Upper lobe of left lung (tissue), 6 donors: ENCODE measurements at places on chromosomes 5 and 9. TPM values are rescaled to one million over a fixed set of nuclear protein-coding genes. Genes with fewer than 3 reads are reported as not detected.
A peak's percentile ranks its signal among the peaks of the same experiment; 100 is the strongest.

Gene ADAMTS12
- 9.8 TPM for total RNA-seq

Gene SLC12A7
- total RNA-seq: 41.1 TPM

Gene GALT
- 34.5 TPM for total RNA-seq

Gene RXRA
- 59.7 TPM for total RNA-seq

Gene IL7R
- total RNA-seq: 86.8 TPM

Gene ANKRD31
- total RNA-seq: not detected

Gene CDC14B
- total RNA-seq: 28.5 TPM

Gene LPAR1
- total RNA-seq: 9.3 TPM

Gene TRAF2
- 20.8 TPM for total RNA-seq

Gene KCNIP1
- 2.9 TPM for total RNA-seq

Gene TSSK1B
- 0.09 TPM for total RNA-seq

Gene CDC25C
- not detected for total RNA-seq

DNA sequence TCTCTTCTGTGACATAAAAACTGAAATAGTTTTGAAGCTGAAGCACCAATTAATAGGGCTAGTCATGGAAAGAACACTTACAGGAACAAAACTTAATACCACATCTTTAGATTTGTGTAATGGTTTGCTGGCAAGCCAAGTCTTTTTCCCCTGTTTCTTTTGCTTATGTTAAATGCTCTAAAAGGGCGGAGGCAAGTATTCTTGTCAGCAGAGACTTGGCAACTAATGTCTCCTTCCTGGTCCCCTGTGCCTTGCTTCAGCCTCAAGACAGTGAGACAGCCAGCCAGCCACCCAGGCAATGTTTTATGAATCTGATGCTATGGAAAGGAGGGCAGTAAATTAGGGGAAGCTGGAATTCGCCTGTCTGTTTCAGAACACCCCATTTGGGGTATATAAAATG lies 45.7 kb downstream of the PRRC1 start:
- DNase-seq: peak; percentile 25

GRCh38 chr9:114311571-114312512 lies 11.1 kb upstream of the ORM1 start:
- DNase-seq: no peak

GRCh38 chr9:108478431-108479332 lies 377.1 kb downstream of the ACTL7B start:
- DNase-seq: peak; percentile 23

GRCh38 chr5:60382716-60383115 lies 317.2 kb downstream of the DEPDC1B start:
- no peak for DNase-seq

DNA sequence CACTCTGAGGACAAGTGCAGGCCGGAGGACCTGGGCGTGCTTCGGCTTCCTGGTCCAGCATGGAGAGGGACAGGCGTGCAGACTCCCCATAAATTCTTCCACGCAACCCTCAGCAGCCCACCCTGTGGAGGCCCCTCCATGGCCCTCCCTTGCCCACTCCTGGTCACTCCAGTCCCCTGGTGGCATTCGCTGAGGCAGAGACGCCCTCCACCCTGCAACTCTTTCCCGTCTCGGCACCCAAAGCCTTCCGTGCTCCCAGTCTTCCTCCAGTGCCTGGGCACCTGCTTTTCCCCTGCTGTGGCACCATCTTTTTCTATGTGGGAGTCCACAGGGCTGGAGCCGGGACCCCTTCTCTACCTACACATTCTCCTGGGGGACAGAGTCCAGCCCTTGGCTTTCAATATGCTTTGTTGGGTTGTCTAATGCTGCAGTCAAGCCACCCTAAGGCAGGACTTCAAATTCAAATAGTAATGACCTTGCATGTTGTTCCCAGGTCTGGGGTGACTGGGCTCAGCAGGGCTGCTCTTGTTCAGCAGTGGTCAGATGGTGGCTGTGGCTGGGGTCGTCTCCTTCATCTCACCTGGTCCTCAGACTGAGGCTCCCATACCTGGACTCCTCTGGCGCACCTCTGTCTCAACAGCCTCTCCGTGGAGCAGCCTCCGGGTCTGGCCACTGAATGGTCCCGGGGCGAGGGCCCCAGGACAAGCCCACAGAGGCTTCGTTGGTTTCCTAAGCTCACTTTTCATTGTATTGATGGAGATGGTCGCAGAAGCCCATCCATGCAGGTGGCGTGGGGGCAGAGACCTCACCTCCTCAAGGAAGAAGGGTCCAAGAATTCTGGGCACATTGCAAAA lies 15.2 kb downstream of the MRPL36 start:
- DNase-seq: no peak

- DNase-seq: no peak
These were observed 206.9 kb upstream of the MVB12B start for GRCh38 chr9:126119731-126120130.

DNA sequence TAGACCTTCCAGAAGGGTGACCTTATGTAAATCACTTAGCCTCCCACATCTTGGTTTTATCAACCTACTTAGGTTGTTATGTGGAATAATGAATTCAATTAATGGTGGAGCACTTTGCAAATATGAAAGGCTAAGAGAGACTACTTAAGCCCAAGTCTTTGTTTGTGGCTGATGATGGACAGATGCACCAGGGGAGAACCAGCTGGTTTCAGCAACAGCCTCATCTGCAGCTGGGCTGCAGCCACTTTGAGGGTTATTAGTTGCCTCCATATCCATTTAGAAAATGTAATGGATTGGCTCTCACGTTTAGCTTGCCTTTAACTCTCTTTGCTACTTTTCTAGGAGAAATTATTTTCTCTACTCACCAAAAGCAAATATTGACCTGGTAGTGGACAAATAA lies 146.6 kb downstream of the ESM1 start:
- DNase-seq: no peak

DNA sequence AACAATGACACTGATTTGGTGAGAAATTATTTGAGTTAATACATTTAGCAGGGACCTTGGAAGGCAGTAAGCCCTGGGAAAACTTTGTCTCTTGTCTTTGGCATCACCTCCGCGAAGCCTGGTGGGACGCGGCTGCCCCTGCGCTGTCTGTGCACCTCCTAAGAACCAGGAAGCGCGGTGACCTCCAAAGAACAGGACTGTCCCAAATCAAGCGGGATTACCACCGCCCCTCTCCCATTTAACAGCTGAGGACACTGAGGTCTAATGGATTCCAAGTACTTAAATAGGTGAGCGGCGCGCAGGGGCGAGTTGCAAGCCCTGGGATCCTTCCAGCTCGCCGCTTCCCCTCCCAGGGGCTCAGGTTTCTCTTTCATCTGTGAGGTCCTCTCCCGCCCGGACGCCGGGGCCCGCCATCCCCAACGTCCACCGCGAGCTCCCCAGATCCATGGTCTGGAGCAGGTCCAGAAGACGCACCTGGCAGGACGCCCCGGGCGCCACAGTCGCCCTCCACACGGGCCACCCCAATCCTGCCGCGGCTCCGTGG lies 432 bp downstream of the STARD4 start:
- no peak for DNase-seq

GRCh38 chr9:88984543-88984883 lies 6.8 kb upstream of the S1PR3 start:
- no peak for DNase-seq

GRCh38 chr9:136541709-136542108 lies 4.1 kb downstream of the NOTCH1 start:
- no peak for DNase-seq

GRCh38 chr9:135864447-135865049 lies 42.8 kb downstream of the CAMSAP1 start:
- no peak for DNase-seq

DNA sequence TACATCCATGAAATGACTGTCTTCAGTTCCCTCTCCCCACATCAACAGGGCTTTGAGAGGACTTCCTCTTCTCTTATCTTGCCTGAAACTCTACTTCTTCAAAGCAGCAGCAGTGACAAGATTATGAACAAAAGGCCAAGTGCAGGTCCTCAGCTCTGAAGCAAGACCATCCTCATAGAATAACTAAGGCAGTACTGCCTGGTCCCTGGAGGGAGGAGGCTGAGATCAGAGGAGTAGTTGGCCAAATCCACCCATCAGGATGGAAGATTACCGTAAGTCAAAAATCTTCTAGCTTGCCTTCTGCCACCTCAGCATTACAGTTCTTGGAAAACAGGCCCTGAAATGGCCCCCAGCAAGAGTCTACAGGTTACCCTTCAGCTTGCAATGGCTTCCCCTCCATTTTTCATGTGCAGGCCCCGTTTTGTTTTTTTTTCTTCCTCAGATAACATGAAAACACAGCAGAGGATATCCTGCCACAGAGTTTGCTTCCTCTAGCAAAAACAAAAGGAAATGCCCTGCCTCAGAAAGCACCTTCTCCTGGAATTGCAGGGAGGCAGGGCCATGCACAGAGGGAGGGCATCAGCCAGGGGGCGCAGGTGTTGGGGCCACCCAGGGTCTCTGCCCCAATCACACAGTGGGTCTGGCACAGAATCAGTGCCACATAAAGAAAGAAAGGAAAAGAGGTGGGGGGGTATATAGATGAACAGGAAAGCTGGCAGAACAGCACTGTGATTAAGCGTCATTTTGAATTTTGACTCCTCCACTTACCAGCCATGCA lies 40.0 kb downstream of the KLHL3 start:
- DNase-seq: peak; percentile 34

DNA sequence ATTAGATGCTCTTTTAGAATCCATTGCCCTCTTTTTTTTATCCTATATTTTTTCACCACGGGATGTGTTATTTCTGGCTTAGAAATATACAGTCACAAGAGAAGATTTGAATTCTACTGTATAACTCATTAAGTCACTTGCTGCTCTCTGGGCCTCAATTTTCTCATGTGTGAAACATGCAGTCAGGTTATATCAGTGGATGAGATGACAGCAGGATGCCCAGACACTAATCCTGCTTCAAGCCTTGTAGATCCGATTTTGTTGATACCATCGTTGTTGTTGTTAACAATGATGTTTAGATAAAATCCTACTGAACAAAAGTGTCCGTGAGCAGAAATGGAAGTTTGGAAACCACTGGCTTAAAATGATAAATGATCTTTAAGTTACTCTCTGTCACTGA lies 421.9 kb upstream of the DMAC1 start:
- no peak for DNase-seq

DNA sequence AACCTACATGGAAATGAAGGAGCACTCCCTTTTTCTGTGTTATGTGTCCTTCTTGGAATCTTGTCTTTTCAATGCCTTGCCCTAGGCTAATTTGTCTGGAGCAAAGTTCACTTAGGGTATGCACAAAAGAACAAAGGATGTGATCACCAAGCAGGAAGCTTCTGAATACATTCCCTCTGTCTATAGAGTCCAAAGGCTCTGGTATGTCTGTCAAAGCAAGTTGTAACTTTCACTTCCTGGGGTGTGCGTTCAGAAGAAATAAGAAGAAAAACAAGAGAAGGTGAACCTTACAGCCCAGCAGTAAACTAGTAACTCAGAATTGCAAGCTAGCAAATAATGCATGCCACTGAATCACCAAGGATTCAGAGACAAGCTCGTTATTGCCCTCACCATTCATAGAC lies 31.7 kb upstream of the CDH6 start:
- no peak for DNase-seq

GRCh38 chr9:107927276-107927675 lies 437.7 kb upstream of the KLF4 start:
- DNase-seq: no peak

- no peak for DNase-seq
These were observed 35.6 kb downstream of the DAPK1 start for GRCh38 chr9:87533271-87533670.

DNA sequence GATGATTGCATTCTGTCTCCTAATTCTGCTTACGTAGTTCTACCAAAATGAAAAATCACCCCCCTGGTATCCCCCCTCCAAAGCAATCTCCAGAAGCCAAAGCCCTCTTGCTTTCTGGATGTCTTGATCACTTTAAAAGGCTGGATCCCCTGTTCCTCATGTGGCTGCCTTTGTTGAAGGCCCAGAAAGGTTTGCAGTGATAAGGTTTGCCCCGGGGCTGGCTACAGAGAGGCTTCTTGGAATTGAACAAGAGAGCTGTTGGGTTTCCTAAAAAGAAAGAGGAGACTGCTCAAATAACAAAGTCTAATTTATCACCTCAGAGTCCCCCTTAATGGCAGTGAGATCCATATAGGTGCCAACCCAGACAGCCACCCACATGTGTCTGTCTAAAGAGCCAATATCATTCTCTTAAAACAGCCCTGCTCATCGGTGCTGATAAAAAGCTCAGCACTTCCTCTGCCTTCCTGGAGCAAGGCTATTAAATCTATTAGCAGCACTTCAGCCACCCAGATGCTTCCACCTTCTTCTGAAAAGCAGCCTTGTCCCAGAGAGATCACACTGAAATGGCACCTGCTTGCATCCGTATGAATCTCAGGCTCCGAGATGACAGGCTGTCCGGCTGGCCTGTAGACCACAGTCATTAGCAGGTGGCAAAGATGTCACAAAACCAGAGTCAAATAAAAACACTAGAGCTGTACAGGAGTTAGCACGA lies 70.9 kb downstream of the TEX10 start:
- DNase-seq: no peak

- DNase-seq: no peak
These were observed 92.9 kb downstream of the TNC start for GRCh38 chr9:115024925-115025535.

- DNase-seq: no peak
These were observed 3.5 kb downstream of the HDHD3 start for GRCh38 chr9:113373256-113373655.

DNA sequence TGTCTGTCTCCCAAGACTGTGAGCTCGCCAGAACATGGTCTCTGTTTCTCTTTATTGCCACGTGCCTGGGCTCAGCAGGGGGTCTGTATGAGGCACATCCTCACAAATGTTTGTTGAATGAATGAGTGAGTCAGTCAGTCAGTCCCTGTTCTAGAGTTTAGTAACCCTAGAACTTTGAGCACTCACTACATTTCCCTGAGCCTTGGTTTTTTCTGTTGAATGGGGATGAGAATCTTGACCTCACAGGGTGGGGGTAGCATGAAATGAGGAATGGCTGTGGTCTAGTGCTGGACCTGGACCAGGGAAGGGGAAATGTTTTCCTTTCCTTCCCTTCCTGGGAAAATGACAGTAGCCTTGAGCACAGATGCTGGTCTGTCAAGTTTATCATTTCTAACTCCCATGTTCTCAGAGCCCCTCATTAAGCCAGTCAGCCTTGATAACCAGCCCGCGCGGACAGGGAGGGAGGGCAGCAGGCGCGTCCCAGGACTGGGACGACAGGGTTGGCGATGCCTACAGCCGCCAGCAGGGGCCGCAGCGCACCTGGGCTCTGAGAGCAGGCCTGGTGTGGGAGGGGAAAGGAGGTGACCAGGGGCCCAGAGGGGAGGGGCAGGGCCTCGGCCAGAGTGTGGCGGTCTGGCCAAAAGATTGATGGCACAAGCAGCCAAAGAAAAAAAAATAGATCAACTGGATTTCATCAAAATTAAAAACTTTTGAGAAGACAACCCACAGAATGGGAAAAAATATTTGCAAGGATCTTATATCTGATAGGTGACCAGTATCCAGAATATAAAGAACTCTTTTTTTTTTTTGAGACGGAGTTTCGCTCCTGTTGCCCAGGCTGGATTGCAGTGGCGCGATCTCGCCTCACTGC lies 24.1 kb upstream of the WNK2 start:
- DNase-seq: peak; percentile 97

DNA sequence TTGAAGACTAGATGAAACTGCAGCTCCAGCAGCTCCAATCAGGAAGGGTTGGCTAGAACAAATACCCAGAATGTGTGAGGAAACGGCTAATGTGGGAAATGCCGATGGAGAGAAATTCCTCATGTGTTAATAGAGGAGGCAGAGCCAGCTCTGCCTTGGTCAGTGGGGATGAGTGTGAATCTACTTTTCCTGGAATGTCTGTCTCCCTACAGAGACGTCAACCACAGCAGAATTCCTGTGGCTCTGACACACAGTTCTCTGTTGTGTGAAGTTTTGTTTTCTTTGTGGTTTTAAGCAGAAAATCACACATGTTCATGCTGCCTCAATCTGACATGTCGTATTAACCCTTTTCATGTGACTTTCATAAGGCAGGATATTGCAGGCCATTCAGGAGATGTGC lies 476.6 kb upstream of the WWC1 start:
- no peak for DNase-seq

- no peak for DNase-seq
These were observed 62.6 kb upstream of the DMAC1 start for GRCh38 chr9:7862170-7862569.
